Inflammatory macrophage (primary cell): ENCODE measurements at places on chromosomes 5 and 9.

DNA sequence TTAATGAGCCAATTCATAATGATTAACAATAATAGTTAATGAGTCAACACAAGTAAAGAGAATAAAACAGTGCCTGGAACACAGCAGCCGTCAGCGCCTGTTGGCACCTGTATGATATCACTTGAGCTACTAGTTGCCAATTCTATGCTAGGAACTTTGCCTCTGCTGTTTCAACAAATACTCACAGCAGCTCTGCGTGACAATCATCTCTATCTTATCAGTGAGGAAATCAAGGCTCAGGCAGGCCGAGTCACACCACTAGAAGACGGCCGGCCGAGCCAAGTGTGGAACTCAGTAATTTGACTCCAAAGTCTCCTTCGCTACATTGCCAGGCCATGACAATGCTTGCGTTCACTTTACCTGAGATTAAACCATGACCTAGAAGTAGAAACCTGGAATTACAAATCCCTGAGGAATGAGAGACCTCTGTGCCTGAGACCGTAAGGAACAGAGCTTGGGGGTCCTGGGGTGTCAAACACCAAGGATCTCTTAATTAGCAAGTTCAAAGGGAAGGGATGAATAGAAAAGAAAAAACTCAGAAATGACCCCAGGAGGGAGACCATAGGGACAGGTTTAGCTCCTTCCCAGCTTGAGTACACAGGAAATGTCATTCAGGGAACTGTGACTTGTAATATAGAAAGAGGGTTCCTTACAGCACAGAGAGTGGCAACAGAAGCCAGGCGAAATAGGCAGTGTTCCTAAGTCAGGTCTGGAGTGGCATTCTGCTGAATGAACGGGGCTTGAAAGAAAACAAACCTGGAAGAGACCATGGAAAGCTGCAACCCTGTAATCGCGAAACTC is 109.1 kb downstream of the SUSD1 start:
- DNase-seq, result no peak

DNA sequence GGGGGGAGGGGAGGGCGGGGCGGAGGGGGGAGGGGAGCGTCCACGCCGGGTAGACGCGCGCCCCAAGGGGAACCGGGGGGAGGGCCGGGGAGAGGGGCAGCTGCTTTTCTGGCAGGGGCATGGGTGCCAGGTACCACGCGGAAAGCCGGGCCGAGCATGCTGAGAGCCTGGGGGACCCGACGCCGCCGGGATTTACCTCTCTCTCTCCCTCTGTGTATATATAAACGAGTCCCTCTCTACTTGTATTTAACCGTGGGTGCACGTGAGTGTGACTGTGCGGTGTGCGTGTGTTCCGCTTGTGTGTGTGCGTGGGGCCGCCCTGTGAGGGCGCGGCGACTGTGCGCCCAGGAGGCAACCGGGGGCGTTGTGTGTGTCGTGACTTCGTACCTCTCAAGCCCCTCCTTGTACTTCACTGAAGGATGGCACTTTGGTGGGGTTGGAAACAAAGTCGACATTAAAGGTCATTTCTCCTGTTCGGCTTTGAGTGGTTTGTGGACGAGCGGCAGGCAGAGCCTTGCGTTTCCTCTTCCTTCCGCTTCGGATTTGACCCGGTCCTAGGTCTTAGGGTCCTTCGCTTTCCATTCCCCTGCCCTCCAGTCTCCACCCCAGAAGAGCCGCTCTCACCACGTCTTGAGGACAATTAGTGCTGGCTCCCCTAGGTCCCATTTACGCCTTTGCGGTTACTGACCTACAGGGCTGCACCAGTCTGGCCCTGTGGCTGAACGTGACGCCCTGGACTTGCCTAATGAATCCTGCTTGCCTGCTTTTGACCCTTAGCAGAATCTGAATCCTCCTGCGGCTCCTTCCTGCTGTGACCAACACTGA is 36.2 kb upstream of the TTC1 start:
- DNase-seq, result no peak

DNA sequence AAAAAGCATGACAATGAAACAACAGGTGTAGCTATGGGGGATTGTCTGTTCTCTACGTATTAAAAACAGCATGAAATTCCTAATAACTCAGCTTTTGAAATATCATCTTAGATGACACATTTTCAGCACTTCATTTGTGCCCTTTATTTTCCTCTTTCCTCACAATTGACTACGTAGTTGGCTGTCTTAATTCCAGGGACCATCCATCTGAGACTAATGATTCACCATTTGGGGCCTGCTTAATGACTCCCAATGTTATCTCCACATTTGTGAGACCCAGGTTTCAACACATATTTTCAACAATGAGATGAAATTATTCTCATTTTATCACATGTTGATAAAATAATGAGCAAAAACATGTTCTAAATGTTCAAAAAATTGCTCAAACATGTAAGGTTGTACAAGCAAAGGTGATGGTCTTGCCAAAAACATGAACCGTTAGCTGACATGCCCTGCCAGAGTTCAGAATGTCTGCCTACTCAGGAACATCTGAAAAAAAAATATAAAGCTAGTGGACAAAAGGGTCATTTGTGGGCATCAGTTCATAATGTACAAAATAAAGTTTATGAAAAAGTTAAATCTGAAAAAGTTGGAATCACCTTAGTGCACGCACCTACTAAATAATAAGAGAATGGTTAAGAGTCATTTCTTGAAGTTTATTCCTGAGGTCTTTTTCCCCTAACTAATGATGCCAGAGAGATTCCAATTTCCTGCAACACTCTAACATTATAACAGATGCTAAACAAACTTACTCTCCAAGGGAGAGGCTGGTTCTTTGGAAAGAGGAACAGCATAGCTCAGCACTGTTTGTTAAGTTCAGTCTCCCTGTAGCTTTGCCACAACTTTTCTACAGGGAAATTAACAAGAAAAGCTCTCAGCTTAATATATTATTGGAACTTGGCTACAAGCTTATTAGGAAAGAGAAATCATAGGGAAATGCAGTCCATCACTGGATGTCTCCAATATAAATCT is 275.5 kb downstream of the SPOCK1 start:
- no peak for DNase-seq

DNA sequence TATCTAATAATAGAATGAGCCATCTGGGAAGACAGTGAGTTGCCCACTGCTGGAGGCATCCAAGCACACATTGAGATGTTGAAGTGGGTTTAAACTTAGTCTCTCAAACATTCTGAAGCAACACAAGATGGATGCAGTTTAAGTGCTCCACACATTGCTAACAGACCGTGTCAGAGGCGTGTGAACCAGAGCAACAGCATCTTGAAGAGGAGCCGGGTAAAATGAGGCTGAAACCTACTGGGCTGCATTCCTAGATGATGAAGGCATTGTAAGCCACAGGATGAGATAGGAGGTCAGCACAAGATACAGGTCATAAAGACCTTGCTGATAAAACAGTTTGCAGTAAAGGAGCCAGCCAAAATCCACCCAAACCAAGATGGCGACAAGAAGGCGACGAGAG is 73.5 kb upstream of the TMEM215 start:
- DNase-seq, result no peak

DNA sequence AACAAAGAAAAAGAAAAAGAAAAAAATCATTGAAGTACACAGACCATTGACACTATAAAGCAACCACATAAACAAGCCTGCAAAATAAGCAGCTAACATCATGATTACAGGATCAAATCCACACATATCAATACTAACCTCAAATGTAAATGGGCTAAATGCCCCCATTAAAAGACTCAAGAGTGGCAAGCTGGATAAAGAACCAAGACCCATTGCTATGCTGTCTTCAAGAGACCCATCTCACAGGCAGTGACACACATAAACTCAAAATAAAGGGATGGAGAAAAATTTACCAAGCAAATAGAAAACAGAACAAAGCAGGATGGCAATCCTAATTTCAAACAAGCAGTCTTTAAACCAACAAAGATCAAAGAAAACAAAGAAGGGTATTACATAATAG is 15.7 kb upstream of the FBN2 start:
- DNase-seq, result no peak

- DNase-seq, result no peak
Observed at GRCh38 chr5:93578813-93579691, 2.0 kb downstream of the NR2F1-AS1 start.

- DNase-seq, result no peak
Observed at GRCh38 chr5:179796877-179797608, 3.3 kb downstream of the LTC4S start.

DNA sequence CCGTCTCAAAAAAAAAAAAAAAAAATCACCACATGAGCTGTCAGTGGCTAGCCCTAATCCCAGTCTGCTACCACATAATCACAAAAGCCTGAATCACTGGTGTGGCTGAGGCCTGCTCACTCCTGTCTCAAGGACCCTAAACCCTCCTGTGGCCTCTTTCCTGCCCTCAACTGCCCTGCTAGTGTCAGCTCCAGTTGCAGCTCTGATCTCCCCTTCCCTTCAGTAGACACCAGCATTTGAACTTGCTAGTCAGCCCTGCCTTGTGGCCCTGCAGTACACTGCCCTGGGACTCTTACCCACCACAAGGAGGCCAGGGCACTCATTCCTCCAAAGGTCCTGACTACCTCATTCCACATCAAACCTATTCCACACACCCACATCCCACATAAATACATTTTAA is 9.5 kb upstream of the P4HA2 start:
- DNase-seq, result no peak
